ENCODE measurements at places on chromosomes 6 and 20.
A peak's percentile ranks its signal among the peaks of the same experiment; 100 is the strongest.

- no peak for DNase-seq
Observed at GRCh38 chr20:33059741-33060390, 6.2 kb downstream of the BPIFB3 start.

DNA sequence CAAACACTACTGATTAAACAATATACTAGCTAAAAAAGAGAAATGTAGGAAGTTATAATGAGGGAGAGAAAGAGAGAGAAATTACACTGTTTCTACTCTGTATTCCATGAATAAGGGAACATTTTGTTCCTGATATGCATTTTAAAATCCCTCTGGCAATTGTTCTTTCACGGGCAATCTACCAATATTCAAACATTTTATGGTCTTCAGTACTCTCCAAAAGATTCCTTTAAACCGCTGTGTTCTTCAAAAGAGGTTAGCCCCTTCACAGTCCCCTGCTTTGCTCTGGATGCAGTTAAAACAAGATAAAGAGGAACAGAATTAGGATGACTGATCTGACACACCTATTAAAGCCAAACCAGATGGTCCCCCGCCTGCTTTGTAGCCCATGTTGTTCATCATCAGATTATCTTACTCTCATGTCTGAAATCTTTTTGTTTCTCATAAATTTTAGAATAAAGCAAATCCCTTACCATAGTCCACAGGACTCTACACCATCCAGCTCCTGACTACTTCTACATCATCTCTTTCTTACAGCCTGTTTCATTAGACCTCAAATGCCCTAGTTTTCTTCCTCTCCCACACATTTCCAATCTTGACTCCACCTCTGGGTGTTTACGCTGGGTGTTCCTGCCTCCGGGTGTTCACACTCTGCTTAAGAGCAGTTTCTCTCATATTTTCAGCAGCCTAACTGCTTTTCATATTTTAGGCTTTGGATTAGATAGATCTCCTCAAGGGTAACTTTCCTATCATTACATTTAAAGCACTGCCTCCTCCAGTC is 399.7 kb downstream of the COL12A1 start:
- no peak for DNase-seq

- DNase-seq, result peak; percentile 5
Observed at GRCh38 chr6:100001915-100002388, 7.9 kb upstream of the MCHR2 start.

DNA sequence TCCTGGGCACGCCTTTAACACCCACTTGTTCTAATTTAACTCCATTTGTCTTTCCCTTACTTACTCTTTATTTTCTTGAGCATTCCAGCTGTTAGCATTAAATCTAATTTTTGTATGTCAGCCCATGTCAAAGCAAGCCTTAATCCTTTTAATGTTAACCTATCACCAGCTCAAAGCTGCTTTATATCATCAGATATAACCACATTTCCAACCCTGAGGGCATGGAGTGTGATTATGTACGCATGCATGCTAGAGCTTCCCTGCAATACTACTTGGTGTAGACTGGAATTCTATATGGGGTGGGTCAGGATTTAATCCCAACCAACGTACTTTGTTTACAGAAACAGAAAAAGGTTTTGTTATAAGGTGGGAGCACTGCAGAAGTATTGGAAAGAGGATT is 139.4 kb upstream of the HMGN3 start:
- no peak for DNase-seq

- peak; percentile 87 for DNase-seq
Observed at GRCh38 chr20:33443512-33444239, at the start of gene SNTA1. Gene SNTA1 (minus strand): TSS chr20:33443763. CDS start chr20:33443620, 143 bp downstream.

- DNase-seq, result no peak
Observed at GRCh38 chr20:46303176-46303956, 4.9 kb downstream of the CDH22 start.

GRCh38 chr6:43698584-43699349 is 11.2 kb upstream of the MRPS18A start:
- no peak for DNase-seq

DNA sequence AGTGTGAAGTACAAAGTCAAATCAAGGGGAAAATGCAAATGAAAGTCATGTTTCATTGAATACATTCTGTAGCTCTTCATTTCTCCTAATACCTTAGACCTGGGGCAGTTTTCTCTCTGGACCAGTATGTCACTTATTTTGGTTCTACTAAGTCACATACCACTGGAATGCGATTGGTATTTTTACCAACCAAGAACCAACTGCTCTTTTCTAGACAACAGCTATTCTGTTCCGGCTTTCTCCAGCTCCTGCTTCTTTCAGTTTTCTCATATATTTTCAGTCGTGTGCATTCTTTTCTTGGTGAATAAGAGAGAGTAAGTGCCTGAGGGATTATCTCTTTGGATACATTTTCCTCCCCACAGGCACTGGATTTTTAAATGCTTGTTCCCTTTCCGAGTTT is 39.2 kb upstream of the SPACA1 start:
- DNase-seq, result no peak

DNA sequence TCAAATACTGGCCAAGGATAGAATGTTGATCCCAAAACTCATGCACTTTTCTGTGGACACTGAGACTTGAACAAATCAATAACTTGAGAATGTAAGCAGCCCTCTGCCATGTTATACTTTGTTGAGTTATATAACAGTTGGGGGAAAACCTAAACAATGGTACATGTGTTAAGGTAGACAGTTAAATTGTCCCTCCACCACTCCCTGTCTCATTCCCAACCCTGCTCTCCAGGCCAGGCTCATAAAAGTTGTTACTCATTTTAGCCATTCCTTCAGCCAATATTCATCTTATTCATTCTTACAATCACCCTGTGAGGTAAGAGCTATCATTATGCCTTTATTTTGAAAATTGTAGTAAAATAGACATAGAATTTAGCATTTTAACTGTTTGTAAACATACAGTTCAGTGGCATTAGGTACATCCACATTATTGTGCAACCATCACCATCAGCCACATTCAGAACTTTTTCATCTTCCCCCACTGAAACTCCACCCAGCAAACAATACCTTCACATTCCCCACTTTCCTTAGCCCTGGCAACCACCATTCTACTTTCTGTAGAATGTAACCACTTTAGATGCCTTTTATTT is 38.2 kb upstream of the IER3 start:
- DNase-seq, result no peak

- DNase-seq, result no peak
Observed at GRCh38 chr6:33847078-33847477, 43.3 kb upstream of the MLN start.

- DNase-seq, result no peak
Observed at GRCh38 chr6:2866171-2866846, 24.6 kb upstream of the SERPINB1 start.

DNA sequence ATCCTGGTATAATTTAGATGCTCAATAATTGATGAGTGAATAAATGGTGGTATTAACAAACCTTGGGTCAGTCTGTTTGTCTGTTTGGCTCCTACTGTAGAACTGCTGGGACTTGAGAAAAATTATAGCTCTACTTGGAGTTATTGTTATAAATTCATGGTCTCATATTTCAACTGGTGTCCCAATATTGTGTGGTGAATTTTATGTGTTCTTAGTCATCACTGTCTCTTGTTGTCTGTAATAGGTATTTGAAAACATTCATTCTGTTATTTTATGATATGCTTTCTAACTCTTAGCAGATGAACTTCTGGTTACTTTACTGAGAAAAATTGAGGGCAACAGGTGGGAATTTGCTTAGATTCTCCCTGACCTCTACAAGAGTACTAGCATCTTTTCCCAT is 221.4 kb downstream of the CDKAL1 start:
- no peak for DNase-seq

GRCh38 chr6:68235326-68235784 is 399.7 kb upstream of the ADGRB3 start:
- DNase-seq, result no peak

- DNase-seq, result no peak
Observed at GRCh38 chr6:7902221-7902620, 8.4 kb downstream of the TXNDC5 start.

Data from stimulated activated CD4-positive, alpha-beta T cell treated with anti-CD3 and anti-CD28 coated beads, Interleukin-4, amount 100 ng/mL, for 48 hours (primary cell).